ENCODE measurements at places on chromosomes 3 and 15.

DNA sequence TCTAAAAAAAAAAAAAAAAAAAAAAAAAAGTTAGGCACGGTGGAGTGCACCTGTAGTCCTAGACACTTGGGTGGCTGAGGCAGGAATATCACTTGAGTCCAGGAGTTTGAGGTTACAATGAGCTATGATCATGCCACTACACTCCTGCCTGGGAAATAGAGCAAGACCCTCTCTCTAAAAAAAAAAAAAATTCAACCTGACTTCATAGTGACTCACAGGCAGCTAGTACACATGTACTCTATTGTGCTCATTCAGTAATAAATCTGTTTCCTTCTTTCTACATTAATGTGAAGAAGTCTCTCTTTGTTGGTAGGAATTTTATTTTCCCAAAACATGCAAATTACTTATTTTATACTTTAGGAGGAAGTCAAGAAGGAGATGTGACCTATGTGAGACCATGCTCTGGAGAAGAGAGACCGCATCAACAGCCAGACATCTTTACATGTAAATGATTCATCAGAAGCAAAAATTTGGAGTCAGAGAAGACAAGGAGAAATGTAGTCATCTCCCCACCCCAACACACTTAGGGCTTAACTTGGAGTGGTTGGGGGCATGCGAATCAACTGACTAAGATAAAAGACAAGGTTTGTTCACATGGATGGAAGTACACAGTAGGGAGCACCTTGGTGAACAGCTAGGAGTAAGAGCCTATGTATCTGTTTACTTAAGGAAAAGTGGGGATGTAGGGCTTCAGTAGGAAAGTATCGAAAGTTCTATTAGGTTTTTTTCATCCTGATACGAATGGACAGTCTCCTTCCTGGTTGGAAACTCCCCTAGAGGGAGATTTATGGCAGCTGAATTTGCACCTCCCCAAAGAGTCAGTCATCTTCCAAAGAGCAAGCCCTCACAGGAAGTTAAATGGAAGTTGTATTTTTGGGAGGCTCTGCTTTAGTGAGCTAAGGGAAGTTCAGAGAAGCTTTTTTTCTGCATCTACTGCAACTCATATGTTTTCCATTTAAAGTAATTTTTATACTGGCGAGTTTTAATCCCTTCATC is 23.0 kb upstream of the NMD3 start:
- no peak for DNase-seq

GRCh38 chr3:45234250-45234649 is 8.2 kb upstream of the TMEM158 start:
- no peak for DNase-seq

GRCh38 chr3:188196232-188196990 is 42.5 kb downstream of the LPP start:
- DNase-seq: no peak

GRCh38 chr3:183481582-183481981 is 53.2 kb upstream of the MCF2L2 start:
- no peak for DNase-seq

- no peak for DNase-seq
These were observed 139.6 kb downstream of the TMCO5A start for GRCh38 chr15:38074029-38074428.

DNA sequence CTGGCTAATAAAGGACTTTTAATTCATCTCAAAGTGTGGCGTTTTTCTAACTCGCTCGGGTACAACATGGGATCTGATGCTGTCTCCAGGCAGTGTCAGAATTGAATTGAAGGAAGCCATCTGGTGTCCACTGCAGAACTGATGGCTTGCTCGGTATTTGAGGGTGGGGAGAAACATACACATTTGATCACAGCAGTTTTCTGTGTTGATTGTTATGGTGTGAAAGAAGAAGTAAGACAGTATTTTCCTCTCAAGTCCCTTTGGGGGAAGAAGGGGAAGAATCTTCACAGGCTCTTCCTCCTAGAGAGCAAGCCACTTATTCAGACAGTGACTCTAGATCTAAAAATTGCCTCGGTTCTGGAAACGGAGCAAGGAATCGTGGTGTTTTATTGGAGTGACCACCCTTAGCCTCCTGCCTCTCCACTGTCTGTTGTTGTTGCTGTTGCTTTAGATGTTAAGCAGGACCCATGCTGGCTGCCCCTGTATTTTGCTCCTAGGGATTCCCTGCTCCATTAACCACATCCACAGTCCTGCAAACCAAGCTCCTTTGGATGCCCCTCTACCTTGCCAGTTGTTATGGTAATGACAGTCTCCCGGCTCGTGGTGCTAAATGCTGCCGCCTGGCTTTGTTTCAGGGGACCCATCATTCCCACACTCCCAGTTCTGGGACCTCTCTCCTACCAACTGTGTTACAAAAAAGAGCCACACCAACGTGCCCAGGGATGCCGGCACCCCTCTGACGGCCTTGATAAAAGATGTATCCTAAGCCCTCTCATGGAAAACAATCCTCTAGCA is 15.3 kb upstream of the MCCC1 start:
- DNase-seq: no peak

DNA sequence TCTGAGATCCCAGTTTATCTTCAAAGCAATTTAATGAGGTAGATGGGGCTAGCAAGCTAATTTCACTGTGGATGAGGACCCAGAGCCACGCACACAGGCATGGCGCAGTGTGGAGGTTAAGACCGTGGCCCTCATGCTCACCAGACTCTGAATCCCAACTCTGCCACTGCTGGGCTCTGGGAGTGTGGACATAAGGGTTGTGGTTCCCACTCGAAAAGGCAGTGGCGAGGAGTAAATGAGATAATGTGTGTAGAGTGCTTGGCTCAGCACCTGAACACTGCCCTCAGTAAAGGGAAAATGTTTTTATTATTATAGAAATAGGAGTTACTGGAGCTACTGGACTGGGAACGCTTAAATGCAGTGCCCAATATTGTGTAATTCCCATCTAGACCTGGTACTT is 243.5 kb upstream of the TPM1 start:
- no peak for DNase-seq

GRCh38 chr15:79769933-79770759 is 126.7 kb downstream of the MTHFS start:
- no peak for DNase-seq

DNA sequence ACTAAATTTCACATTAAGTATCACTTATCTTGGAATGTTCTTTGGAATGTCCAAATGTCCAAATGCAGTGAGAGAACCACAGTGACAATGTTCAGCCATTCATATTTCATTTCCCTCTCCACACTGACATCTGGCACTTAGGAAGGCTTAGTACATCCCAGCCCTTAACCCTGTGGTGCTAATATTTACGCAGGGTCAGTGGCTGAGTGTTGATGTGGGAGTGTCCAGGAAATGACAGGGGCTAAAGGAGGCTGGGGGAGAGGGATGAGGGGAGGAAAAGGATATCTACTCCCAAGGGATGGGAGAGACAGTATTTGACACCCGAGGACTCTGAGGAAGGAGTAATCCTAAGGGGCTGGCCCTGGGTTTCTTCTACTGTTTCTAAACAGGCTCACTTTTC is 14.1 kb upstream of the CCR4 start:
- no peak for DNase-seq

- no peak for DNase-seq
These were observed 47.8 kb upstream of the ADGRG7 start for GRCh38 chr3:100561459-100562158.

DNA sequence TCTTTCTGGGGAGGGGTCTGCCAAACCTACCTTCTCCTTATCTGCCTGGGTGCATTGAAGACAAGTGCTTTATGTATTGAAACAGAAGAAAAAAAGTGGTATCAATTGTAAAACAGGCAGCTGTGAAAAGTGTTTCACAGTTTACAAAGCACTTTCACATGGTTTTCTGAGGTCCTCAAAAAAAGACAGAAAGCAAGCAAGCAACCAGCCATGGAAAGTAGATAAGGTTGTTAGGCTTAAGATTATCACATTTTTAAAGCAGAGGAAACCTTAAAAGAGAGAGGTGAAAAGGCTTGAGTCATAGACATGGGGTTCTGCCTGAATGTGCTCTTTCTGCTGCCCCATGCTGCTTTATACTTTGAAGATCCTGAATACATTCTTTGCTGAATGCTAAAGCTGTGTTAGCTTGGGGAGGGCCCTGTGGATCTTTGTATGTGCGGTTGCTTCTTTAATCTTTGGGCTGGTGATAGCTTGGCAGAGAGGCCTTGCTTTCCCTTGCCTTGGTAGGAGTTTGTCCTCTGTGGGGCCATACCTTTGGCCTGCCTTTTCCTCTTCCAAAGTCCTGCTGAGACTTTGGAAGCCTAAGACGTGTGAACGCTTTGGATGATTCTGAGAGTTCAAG is 2.6 kb downstream of the SMAD3 start:
- DNase-seq: no peak

GRCh38 chr15:73273181-73274002 is 95.4 kb downstream of the HCN4 start:
- no peak for DNase-seq

- DNase-seq: no peak
These were observed 436.4 kb downstream of the SHQ1 start for GRCh38 chr3:72411843-72412242.

GRCh38 chr3:82610236-82610635 is 848.8 kb upstream of the GBE1 start:
- no peak for DNase-seq

- no peak for DNase-seq
These were observed 521.5 kb downstream of the GRM7 start for GRCh38 chr3:7382293-7383010.

DNA sequence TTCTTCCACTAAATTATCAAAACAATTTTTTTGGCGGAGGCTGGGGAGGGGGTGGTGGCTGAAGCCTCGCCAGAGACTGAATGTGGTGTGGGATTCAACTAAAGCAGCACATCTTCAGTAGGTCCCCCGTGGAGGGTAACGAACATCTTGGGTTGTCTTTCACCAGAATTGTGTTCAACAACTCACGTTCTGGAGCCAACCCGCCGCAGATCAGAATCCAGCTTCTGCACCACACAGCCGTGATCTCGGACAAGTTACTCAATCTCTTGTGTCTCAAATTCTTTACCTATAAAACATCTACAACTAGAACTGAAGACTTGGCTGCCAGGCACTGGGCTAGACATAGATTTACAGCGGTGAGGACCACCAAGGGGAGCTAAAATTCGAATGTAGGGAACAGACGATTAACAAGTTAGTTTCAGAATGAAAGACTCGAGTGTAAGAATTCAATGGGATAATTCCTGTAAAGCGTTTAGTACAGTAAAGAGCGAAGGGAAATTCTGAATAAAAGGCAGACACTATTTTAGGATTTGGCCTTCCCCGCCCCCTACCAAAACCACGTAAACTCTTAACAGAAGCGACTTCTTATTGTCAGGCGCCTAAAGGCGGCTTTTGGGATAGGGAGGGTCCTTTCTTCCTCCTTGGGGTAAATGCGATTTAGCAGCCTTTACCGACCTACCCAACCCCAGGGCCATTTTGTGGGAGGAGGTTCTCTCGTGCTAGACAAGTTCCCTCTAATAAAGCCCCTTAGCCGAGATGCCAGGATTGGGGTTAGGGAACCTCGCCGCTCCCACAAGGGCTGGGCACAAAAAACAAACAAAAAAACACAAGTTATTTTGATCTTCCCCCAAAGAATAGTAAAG is 697 bp upstream of the RAB5A start:
- no peak for DNase-seq

GRCh38 chr3:169542331-169542751 is 121.2 kb downstream of the MECOM start:
- no peak for DNase-seq

DNA sequence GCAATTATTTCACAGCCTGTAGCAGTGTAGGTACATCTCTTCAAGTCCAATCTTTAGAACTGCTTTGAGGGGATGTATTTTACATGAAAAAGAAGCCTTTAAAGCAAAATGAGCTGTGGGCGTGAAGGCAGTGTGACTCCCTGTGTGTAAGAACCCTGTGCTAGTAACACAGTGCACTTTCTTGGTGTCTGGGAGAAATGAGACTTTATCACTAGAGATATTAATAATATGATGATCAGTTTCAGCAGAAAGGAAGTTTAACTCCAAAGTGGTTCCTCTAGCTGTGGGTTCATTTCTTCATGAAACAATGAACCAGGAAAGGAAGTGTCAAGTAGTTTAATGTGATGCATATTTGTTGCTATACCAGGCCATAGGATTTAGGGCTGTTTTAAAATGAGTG is 41.5 kb downstream of the SLCO3A1 start:
- DNase-seq: no peak

- no peak for DNase-seq
These were observed 105.7 kb downstream of the LRTM1 start for GRCh38 chr3:54822206-54822605.

DNA sequence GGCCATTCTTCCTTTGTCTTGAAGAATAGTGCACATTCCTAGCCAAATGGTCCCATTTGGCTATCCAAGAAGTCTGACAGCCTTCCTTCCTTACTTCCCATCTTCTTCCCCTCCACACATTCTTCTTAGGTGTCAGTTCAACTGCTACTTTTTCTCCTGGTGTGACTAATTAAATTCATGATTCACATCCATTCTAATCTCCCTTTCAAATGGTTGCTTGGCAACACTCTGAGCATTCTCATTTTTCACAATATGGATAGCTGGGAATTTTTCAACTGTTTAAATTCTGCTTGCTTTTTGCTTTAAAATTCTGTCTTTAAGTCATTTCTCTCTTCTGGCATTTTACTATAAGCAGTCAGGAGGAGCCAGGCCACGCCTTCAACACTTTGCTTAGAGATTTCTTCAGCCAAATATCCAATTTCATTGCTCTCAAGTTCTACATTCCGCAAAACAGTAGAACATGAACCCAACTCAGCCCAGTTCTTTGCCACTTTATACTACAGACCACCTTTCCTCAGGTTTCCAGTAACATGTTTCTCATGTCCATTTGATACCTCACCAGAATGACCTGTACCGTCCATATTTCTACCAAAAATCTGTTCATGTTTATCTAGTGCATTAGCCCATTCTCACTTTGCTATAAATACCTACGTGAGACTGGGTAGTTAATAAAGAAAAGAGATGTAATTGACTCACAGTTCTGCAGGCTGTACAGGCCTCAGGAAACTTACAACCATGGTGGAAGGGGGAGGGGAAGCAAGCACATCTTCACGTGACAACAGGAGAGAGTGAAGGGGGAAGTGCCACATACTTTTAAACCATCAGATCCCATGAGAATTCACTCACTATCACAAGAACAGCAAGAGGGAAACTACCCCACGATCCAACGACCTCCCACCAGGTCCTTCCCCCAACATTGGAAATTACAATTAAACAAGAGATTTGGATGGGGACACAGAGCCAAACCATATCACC is 31.9 kb upstream of the MCF2L2 start:
- no peak for DNase-seq

DNA sequence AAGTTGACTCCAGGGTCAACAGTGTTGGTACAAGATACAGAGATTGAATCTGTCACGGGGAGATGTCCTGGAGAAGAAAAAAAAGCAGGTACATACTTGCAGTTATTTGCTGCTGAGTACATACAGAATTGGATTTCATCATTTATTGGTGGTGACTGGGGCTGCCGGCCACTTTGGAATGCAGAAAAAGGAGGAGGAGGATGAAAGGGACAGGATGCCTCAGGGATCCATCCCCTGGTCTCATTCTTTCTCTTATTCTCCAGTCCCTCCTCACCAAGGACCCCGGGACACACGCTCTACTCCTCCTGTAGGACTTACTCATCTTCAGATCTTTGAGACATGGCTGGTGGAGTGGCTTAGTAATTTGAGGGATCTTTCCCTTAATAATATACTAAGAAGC is 30.0 kb upstream of the MEIS2 start:
- DNase-seq: no peak

All from effector CD8-positive, alpha-beta T cell (primary cell).